ENCODE measurements at places on chromosomes 13 and 19.

DNA sequence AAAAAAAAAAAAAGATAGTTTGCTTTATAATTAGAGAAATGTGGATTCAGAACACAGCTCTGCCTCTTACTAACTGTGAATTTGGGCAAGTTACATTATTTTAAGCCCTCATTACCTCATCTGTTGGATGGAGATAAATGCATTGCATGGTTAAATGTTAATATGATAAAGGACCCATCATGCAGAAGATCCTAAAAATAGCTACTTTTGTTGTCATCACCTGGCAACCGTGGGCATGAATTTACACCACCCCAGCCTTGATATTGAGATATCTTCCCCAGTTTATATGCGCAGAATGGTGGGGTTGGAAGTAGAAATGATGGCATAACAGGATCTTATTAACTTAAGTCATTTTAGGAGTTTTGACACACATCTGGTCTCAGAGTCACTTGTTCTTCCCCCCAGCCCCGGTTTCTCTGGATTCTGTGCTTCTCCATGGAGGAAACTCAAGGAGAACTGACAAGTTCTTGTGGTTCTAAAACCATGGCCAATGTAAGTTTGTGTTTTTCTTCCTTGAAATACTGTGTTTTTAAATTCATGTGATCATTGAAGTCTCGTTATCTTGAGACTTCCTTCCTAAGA is 8.9 kb downstream of the ZNF546 start:
- no peak for DNase-seq

DNA sequence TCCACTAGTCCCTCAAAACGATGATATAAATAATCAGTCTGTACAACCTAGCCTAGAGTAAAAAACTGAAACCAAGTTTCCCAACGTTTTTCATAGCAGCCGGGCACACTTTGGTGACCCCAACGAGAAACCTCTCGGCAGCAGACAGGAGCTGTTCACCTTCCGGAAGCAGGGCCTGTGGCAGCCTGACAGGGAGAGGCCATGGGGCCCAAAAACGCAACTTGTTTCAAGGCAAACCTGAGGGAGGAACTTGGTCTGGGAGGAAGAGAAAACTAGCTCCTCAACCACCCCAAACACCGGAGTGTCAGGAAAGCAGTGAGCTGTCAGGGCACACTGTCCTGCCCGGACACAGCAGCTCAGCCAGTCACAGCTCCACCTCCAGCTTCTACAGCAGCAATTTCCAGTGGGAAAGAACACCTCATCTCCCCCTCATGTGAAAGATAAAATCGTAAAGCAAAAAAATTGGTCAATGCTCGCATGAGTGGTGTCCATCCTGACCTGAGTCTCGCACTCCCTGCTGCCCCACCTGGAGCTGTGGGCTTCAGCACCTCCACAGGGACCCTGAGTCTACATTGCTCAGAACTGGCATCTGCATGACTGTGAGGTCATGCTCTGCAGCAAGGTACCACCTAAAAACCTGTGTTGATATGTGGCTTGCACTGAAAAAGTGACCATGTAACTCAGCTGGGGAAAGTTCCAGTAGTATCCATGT is 40.6 kb upstream of the LATS2 start:
- no peak for DNase-seq

- DNase-seq, result no peak
These were observed 197.7 kb downstream of the SLITRK6 start for GRCh38 chr13:85601526-85601925.

DNA sequence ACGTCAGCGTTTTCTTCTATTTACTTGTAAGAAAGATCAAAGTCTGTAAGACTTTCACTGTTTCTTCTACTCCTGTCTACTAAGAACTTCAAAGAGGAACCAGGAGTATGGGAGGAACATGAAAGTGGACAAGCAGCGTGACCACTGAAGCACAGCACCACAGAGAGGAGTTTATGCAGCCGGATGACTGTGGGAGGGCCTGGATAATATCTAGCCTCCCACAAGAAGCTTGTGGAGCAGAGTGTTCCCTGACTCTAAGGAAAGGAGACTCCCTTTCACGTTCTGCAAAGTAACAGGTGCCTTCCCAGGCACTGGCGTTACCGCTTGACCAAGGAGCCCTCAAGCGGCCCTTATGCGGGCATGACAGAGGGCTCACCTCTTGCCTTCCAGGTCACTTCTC is 83.6 kb upstream of the PDCD5 start:
- DNase-seq, result no peak

- DNase-seq, result no peak
These were observed 17.1 kb downstream of the ARL11 start for GRCh38 chr13:49645451-49645850.

DNA sequence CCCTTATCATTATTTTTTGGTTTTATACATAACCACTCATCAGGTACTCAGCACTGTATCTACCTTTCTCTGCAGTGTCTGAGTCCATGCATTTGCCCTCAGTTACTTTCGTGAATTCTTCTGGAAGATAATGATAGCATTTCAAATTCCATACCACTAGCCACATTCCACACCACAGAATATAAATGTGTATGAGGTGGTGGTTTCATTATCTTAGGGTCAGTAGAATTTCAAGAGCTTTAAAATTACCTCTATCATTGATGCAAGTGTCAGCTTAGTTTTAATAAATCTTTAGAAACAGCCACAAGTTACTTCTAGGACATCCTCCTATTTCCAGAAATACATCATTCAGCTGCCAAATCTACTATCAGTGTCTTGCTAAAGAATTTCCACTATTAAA is 1578.3 kb downstream of the OLFM4 start:
- no peak for DNase-seq

- no peak for DNase-seq
These were observed 55.5 kb downstream of the IRS2 start for GRCh38 chr13:109730812-109731335.

- peak; percentile 22 for DNase-seq
These were observed 5.4 kb upstream of the RASAL3 start for GRCh38 chr19:15469513-15470297.

DNA sequence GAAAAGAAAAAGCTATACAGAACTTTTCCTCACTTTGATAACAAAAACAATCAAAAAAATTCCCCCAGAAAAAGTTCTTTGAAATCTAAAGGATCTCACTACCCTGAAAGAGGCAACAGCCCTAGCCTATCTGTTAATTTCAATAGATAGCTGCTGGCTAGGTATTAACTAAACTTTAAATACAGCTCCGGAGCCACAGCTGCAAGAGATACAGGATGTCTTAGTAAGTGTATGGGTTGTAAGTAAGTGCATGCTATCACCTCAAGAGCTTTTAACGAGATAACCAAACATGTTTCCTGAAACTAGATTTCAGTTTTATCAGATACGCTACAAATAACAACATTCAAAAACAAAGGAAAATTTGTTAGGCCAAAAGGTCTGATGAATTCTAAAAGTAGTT is 148.4 kb downstream of the KLF12 start:
- DNase-seq, result peak; percentile 34

GRCh38 chr13:97454699-97455098 is 20.7 kb downstream of the RAP2A start:
- DNase-seq, result no peak

DNA sequence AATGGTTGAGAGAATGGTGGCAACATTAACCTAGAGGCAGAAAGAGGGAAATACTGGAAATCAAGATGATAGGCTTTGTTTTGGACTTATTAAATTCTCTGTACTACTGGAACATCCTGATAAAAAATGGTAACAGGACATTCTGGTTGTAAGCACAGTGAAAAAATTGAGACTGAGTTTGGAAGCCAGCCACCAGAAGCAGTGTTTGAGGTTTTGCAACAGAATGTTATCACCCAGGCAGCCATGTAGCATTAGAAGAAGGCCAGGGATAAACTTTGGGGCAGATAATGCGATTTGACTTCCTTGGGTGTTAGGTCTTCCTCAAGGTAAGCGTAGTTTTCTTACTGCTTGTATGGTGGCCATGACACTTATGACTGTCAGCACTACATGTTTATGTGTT is 307.4 kb downstream of the ATP8A2 start:
- DNase-seq, result no peak

DNA sequence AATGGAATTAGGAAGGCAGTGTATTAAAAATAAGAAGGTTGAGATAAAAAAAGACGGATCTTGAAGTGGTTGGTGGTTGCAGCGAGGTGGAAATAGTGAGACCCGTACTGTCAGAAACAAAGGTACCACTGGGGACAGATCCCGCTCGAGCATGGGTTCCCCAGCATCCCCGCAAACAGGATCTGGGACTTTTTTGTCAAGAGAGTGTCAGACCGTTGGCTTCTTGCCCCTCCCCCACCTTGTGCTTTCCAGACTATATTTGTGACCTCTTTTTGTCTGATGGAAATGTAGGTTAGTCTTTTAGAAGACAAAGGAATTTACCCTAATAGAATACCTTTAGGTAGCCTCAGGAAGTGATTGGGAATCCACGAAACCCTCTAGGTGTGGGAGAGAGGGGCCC is 4.2 kb downstream of the GATAD2A start:
- DNase-seq, result no peak

- DNase-seq, result no peak
These were observed 1.2 kb upstream of the TMEM59L start for GRCh38 chr19:18611327-18612050.

DNA sequence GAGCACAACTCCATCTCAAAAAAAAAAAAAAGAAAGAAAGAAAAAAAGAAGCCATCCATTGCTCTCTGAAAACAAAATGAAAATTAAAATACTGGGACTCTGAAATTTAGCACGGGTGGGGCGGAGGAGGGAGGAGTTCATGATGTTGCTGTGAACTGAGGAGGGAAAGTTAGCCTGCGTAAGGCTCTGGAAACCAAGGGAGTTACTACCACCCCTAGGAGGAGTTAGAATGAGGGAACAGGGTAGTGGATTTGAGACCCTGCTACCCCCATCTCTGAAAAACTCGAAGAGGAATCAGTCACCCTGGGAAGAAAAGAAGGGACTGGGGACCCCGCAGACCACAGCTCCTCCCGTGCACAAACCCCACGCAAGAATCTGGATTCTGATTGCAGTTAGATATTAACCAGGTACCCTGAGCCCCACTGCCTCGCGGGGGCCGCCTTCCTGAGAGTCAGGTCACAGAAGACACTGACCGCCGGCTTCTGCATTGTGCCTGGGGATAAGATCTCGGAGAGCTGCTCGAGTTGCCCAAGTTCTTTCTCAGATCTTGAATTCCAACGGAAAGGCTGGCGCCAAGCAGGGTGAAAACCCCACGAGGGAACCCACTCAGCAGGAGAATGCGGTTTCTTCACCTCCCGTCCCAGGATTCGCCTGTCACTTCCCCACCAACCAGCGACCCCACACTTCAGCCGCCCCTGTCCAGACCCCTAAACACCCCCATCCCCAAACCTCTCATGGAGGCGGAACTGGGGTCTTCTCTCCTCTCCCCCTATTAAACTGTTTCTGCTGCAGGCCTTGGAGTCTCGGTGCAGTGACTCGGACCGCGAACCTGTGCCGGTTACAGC is 870 bp downstream of the ZNF442 start:
- DNase-seq, result no peak

DNA sequence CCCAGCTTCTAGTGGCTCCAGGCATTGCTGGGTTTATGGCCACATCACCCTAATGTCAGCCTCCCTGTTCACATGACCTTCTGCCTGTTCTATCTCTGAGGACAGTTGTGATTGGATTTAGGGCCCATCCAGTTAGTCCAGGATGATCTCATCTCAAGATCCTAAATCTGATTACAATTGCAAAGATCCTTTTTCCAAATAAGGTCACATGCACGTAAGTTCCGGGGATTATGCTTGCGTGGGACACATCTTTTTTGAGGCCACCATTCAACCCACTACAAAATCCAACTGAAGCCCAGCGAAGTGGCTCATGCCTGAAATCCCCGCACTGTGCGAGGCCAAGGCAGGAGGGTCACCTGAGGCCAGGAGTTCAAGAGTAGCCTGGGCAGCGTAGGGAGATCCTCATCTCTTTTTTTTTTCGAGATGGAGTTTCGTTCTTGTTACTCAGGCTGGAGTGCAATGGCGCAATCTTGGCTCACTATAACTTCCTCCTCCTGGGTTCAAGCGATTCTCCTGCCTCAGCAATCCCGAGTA is 12.3 kb downstream of the PLD3 start:
- DNase-seq, result no peak

GRCh38 chr13:72194523-72194922 is 327.5 kb upstream of the DACH1 start:
- DNase-seq, result no peak

DNA sequence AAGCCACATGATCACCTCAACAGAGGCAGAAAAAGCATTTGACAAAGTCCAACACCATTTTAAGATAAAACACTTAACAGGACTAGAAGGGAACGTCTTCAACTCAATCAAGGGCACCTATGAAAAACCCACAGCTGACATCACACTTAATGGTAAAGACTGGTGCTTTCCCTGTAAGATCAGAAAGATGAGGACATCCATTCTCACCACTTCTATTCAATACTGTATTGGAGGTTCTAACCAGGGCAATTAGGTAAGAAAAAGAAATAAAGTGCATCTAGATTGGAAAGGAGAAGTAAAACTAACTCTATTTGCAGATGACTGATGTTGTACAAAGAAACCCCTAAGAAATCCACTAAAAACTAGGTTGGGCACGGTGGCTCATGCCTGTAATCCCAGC is 11.2 kb upstream of the AKAP8 start:
- DNase-seq, result no peak

DNA sequence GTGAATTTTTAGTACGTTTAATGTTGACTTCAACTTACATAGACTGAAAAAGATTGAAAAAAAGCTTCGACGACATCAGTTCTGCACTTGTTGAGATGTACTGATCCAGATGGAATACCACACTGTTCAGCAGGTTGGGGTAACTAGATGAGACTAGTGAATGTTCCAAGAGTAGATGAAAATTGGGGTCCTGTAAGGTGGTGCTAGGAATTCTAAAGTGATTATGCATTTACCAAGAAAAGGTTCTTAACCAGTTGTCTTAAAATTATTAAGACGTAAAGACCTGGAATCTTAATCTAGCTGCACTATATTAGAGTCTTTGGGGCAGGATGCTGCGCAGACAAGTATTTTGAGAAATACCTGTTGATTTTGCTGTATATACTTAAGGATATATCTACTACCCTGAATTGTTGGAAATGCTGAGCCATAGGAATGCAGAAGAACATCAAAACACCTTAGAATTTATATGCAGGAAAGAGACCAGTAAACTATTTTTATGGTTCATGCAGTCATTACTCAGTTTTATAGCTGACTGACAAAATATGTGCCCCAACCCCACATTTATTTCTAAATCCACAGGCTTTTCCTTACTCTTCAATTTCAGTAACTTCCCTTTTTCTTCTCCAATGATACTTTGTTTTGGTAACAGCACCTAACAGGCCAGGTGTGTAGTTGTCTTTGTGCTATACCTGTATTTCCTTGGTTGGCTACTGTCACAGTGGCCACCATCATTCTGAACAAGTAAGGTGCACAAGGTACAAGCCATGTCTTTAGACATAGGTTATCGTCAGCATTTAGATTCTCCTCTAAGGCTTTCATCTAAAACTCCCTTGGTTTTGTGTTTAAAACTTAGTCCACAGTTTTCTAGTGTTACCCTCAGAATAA is 8.6 kb downstream of the MIR17HG start:
- DNase-seq, result no peak

- no peak for DNase-seq
These were observed 1736.6 kb upstream of the MIR17HG start for GRCh38 chr13:89610881-89611280.

GRCh38 chr13:80348750-80349149 is 7.8 kb upstream of the SPRY2 start:
- no peak for DNase-seq
